Activated T-cell treated with anti-CD3 and anti-CD28 coated beads, Interleukin-2, amount 50 U/mL, for 1 hour (primary cell): ENCODE measurements at places on chromosomes 11 and 22.

DNA sequence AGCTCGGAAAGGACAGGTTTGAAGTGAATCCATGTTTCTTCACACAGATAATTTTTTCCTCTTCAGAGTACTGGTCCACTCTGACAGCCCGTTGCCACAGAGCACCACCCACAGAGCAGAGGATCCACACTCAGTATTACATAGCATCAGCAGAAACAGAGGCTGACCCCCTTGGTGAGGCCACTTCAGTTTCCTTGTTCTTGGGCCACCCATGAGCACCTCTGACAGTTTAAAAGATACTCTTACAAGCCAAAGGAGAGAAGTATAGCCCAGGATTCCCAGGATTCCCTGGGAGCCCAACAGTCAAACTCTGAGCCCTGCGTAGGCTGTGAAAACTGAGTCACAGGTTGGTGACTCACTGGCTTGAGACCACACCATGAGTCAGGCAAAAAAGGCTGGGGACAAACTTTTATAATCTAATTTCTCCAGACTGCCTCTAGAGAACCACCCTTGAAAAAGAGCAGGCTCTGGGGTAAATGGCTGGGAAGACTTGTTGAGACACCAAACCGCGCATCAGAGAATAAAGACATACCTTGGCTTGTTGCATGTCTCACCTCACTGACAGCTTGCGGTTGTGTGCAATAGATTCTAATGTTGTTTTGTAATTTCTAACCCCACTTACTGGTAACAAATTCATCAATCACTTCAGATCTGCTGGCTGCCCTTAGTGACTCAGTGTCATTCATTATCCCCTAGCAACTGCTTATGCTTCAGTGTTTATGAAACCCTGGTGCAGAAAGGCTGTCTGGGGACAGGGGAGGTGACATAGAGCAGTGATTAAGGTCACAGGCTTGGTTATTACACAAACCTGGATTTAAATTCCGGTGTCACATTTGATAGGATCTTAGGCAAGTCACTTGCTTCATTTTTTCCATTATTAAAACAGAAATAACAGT, 56.9 kb upstream of the PRSS23 start:
- no peak for DNase-seq

DNA sequence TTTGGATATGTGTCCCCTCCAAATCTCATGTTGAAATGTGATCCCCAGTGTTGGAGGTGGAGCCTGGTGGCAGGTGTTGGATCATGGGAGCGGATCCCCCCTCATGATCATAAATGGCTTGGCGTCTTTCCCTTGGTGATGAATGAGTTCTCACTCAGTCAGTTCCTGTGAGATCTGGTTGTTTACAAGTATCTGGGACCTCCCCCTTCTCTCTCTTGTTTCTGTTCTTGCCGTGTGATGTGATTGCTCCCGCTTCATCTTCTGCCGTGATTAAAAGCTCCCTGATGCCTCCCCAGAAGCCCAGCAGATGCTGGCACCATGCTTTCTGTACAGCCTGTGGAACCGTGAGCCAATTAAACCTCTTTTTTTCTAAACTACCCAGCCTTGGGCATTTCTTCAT, 102.2 kb downstream of the SEZ6L start:
- DNase-seq = no peak

GRCh38 chr11:97109078-97109477, 719.3 kb downstream of the JRKL start:
- no peak for DNase-seq

- no peak for DNase-seq
Measured at GRCh38 chr11:62607714-62608113, 4.9 kb downstream of the EML3 start.

GRCh38 chr11:134527382-134528243, 115.6 kb upstream of the B3GAT1 start:
- no peak for DNase-seq

GRCh38 chr11:61745781-61746441, 6.5 kb upstream of the MYRF start:
- no peak for DNase-seq

DNA sequence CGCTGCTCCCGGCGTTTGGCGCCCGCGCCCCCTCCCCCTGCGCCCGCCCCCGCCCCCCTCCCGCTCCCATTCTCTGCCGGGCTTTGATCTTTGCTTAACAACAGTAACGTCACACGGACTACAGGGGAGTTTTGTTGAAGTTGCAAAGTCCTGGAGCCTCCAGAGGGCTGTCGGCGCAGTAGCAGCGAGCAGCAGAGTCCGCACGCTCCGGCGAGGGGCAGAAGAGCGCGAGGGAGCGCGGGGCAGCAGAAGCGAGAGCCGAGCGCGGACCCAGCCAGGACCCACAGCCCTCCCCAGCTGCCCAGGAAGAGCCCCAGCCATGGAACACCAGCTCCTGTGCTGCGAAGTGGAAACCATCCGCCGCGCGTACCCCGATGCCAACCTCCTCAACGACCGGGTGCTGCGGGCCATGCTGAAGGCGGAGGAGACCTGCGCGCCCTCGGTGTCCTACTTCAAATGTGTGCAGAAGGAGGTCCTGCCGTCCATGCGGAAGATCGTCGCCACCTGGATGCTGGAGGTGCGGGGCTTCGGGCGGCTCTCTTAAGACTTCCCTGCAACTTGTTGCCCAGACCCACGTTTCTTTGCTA, at the start of gene CCND1:
Gene CCND1 (plus strand): TSS at position 162 of the 587 bp plus-strand sequence. CDS start 158 bp downstream, at position 320.
- DNase-seq = peak; percentile 49

DNA sequence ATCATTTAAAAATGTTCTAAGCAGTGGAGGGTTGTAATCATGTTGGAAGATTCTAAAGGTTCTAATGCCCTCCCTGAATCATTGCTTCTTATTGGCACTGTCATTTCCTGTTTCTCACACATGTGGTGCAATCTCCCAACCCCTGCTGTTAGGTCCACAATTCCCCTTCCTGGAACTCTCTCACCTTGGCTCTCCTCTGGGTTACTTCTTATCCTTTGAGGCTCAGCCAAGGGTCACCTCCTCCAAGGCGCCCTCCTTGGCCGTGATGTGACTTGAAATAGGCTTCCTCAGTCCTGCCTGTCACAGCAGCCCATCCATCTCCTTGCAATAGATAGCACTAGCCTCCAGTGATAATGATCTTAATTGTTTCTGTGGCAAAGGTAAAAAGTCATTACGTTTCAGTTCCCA, 149.8 kb downstream of the TTC17 start:
- DNase-seq = no peak

GRCh38 chr22:25494774-25495173, 69.7 kb upstream of the GRK3 start:
- no peak for DNase-seq

GRCh38 chr11:75289919-75290318, 49.3 kb downstream of the TPBGL start:
- DNase-seq = no peak
